ENCODE measurements at places on chromosomes 3 and 15.

- DNase-seq: no peak
These were observed 10.7 kb upstream of the TRAK1 start for GRCh38 chr3:42080453-42080872.

GRCh38 chr3:194250098-194251002 is 100.8 kb downstream of the CPN2 start:
- no peak for DNase-seq

- DNase-seq: no peak
These were observed 28.5 kb downstream of the DNAJC13 start for GRCh38 chr3:132445817-132446216.

DNA sequence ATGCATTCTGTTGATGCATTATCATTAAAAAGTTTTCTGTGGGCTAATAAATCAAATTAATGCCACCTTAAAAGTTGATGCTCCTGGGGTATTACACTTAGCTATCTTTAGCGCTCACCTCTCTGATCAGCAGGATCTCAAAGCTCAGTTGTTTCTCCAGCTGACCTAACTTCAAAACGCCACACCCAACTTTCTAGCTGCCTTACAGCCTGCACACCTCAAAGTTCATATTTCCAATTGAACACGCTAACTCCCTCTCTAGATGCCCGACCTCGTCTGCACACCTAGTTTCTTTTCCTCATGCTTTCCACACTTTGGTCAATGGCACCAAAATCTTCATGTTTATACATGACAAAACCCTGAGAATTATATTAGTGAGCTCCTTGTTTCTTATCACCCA is 98.2 kb upstream of the AGTR1 start:
- DNase-seq: no peak

GRCh38 chr3:37338500-37338899 is 164.1 kb upstream of the LRRFIP2 start:
- no peak for DNase-seq

DNA sequence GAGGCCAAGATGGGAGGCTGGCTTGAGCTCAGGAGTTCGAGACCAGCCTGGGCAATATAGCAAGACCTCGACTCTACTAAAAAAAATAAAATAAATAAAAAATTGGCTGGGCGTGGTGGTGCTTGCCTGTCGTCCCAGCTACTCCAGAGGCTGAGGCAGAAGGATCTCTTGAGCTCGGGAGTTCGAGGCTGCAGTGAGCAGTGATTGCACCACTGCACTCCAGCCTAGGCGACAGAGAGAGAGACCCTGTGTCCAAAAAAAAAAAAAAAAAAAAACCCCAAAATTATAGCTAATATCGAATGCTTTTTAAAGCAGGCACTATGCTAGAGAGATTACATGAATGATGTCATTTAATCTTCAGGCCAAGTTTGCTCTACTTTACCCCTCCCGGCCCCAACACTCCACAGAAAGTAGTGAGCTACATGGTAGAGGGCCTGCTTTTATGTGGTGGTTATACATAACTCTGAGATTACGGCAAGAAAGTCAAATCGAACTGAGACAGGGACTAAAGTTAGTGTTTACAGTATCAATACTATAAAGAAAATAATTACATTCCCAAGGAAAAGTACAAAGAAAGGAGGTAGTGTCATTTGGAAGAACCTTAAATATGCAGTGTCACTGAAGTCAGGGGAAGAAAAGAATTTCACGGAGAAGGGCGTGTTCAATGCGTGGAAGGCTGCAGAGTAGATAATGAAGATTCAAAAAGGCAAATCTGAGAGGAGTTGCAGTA is 1.1 kb downstream of the ADPGK start:
- no peak for DNase-seq

- DNase-seq: no peak
These were observed 41.3 kb downstream of the CA12 start for GRCh38 chr15:63340353-63340752.

DNA sequence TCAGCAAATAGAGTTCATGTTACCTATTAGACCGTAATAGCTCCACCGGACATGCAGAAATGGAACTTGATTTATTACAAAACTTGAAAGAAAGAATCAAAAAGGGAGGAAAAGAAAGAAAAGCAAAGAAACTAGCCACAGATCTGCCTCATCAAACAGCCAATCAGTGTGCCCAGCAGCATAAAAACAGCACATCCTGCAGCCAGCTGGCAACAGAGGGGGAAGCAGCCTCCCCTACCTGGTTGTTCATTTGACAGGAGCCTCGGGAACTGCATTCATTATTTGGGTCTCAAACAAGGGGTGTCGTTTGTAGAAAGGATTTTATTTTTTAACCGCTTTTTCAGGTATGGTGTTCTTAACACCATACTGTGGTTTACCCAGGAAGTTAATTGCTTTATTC is 181.5 kb upstream of the TOPAZ1 start:
- DNase-seq: no peak

GRCh38 chr15:101310161-101310480 is 15.1 kb upstream of the SNRPA1 start:
- no peak for DNase-seq
